A549 treated with Hydrocortisone at 1 μM for 4 hours (cell line): ENCODE measurements at places on chromosomes 1 and 21. TPM values are rescaled to one million over a fixed set of nuclear protein-coding genes. Genes with fewer than 3 reads are reported as not detected.

Gene CCDC27
- not detected in 5 replicates for total RNA-seq

Gene COL16A1
- 2.8 to 4.5 TPM (median 3.8 TPM) in 5 replicates for total RNA-seq

Gene PDZK1
- 0.59 to 1.2 TPM (median 0.90 TPM) in 5 replicates for total RNA-seq

Gene TACSTD2
- total RNA-seq: not detected in 5 replicates

Gene TLCD4
- total RNA-seq: 7.7 to 12.5 TPM (median 10.4 TPM) in 5 replicates

Gene TSSK3
- total RNA-seq: 0.10 to 0.17 TPM (median 0.15 TPM) in 3 of 5 replicates, not detected in the others

Gene DCST1
- total RNA-seq: 0.07 to 0.08 TPM in 2 of 5 replicates, not detected in the others

Gene KIF21B
- 1.3 to 2.2 TPM (median 1.9 TPM) in 5 replicates for total RNA-seq
